ENCODE measurements at places on chromosomes 5 and 9.
A peak's percentile ranks its signal among the peaks of the same experiment; 100 is the strongest.

DNA sequence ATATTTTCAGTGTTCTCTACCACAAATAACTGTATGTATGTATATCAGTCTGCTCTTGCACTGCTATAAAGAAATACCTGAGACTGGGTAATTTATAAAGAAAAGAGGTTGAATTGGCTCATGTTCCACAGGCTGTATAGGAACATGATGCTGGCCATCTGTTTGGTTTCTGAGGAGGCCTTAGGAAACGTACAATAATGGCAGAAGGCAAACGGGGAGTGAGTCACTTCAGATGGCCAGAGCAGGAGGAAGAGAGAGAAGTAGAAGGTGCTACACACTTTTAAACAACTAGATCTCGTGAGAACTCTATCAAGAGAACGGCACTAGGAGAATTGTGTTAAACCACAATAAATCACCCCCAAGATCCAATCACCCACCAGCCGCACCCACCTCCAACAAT is 121.7 kb downstream of the ADAMTS6 start:
- DNase-seq, result no peak

- no peak for DNase-seq
Measured at GRCh38 chr5:126268697-126269315, 154.4 kb upstream of the GRAMD2B start.

GRCh38 chr9:72509053-72509452 is 12.4 kb upstream of the TMC1 start:
- no peak for DNase-seq

DNA sequence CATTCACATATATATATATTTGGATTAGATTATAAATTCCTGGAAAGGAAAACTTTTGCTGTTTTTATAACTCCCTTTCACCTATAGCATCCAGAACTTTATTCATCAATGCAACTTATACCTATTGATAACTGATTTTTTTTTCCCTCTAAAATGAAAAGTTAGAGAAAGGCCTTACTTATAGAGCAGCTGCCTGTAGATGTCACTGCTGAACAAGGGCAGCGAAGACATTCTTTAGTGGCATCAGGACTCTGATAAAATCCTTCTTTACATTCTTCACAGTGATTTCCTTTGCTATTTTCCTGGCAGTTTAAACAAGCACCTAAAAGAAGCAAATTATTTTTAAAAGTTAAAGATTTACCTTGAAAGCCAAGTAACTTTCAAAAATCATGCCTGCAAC is 32.3 kb upstream of the CDK5RAP2 start:
- no peak for DNase-seq

DNA sequence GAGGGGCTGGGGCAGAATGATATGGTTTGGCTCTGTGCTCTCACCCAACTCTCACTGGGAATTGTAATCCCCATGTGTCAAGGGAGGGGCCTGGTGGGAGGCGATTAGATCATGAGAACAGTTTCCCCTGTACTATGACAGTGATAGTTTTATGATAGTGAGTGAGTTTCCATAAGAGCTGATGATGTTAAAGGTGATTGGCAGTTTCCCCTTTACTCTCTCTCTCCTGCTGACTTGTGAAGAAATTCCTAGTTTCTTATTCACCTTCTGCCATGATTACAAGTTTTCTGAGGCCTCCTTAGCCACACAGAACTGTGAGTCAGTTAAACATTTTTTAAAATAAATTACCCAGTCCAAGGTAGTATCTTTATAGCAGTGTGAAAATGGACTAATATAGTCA is 120.4 kb upstream of the CDH9 start:
- no peak for DNase-seq

- no peak for DNase-seq
Measured at GRCh38 chr9:125635888-125636287, 71.1 kb downstream of the MAPKAP1 start.

GRCh38 chr5:154997746-154998145 is 15.8 kb upstream of the KIF4B start:
- DNase-seq, result no peak

- no peak for DNase-seq
Measured at GRCh38 chr5:9042241-9042640, 503.6 kb downstream of the SEMA5A start.

DNA sequence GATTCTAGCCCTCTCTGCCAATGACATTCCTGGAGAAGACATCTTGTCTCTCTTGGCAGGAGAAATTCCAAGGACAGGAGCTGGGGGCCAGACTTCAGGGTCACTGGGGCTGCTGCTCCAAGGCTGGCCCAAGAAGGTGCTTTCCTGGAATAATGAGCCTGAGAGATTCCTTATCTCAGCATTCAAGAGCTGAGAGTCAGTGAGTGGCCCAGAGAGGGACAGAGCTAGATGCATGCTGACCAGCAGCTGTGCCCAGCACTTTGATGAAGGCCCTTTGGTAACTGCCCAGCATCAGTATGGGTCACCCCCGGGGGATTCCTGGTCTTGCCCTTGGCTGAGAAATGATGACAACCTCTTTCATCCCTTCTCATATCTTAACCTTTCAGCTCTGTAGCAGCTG is 47.7 kb upstream of the CTNNA1 start:
- DNase-seq, result no peak

- no peak for DNase-seq
Measured at GRCh38 chr5:28850320-28850921, 1812.0 kb upstream of the CDH9 start.

DNA sequence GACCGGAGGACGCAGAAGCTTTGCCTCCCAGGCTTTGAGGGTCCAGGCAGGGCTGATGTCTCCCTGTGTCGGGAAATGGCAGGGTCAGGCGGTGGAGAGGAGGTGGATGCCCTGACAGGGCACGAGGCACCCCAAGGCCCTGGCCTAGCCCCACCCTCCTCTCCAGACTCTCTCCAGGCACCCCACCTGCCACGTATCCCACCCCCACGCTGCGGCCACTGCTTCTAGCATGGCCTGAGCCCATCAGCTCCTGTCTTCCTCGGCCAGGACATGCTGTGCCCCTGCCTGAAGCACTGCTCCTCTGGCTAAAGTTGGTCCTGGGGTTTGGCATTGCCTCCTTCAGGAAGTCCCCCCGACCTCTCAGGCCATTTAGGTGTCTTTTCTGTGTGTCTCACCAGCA is 64.2 kb upstream of the RXRA start:
- DNase-seq, result no peak

DNA sequence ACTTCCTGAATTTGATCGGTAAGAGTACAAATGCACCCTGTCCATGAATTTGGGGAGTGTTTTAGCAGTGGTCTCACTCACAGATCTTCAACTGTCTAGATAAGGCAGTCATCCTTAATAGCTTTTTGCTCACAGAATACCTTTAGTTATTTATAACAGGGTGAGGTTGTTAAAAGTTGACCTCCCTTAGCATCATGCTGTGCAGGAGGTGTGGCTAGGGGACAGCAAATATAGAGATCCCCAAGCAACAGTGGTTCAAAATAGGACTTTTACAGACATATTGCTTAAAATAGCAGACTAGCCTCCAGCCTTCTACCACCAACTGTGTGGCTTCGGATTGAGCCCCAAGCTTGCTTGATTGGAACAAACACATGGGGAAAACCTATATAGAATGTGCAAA is 724.4 kb downstream of the TLE1 start:
- no peak for DNase-seq

- DNase-seq, result no peak
Measured at GRCh38 chr5:138661291-138661960, 86.2 kb upstream of the HSPA9 start.

- DNase-seq, result no peak
Measured at GRCh38 chr5:65050140-65050539, 281.4 kb downstream of the CWC27 start.

- DNase-seq, result no peak
Measured at GRCh38 chr9:5184776-5185175, 663 bp downstream of the INSL6 start.

GRCh38 chr9:98790134-98790841 is 6.1 kb downstream of the ANKS6 start:
- no peak for DNase-seq

DNA sequence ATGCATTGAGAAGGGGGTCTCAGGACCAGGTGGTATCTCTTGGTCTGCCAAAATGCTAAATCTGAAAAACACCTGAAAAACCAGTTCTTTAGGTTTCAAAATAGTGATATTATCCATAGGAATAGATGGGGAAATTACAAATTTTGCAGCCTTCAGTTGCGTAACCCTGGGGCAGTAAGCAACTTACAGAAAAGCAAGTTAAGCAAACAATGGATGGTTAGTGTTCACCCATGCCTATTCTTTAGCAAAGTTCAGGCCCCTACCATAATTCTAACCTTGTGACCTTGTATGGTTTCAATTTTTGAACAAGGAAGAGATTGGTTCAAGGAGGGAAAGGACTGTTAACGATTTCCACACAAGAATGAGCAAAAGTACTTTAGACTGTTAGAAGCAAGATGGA is 24.5 kb downstream of the GLRX start:
- no peak for DNase-seq

DNA sequence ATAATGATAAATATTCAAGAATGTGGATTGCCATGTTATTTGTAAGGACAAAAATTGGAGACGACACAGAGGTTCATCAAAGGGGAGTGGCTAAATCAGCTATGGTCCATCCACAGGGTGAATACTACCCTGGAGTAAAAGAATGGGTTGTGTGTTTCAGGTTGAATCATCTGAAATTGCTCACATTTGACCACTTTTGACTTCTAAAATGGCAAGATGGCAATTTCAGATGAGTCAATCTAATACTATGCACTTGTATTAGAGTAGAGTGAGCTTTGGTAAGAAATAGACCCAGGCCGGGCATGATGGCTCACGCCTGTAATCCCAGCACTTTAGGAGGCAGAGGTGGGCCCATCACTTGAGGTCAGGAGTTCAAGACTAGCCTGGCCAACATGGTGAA is 131.8 kb downstream of the GAPVD1 start:
- DNase-seq, result no peak

DNA sequence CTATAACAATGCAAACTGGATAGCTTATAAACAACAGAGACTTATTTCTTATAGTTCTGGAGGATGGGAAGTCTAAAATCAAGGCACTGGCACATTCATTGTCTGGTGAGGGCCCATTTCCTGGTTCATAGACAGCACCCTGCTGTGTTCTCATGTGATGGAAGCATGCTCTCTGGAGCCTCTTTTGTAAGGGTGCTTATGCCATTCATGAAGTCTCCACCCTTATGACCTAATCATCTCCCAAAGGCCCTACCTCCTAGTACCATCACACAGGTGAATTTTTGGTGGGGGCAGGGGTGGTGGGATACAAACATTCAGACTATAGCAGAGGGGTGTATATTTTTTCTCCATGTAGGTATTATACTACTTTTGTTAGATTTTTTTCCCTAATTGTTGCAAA is 92.4 kb downstream of the UNC13B start:
- no peak for DNase-seq

DNA sequence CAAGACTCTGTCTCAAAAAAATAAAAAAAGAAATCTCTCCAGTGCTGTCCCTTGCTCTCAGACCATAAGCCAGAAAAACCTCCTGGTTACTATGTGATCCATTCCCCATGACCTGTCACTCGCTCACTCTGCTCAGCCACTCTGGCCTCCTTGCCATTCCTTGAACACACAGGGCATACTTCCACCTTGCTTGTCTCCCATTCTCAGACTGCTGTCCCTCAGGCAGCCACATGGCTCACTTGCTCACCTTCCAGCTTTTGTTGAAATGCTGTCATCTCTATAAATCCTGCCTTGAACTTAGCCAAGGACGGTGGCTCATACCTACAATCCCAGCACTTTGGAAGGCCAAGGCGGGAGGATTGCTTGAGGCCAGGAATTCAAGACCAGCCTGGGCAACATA is 82.9 kb downstream of the UGCG start:
- DNase-seq, result no peak

DNA sequence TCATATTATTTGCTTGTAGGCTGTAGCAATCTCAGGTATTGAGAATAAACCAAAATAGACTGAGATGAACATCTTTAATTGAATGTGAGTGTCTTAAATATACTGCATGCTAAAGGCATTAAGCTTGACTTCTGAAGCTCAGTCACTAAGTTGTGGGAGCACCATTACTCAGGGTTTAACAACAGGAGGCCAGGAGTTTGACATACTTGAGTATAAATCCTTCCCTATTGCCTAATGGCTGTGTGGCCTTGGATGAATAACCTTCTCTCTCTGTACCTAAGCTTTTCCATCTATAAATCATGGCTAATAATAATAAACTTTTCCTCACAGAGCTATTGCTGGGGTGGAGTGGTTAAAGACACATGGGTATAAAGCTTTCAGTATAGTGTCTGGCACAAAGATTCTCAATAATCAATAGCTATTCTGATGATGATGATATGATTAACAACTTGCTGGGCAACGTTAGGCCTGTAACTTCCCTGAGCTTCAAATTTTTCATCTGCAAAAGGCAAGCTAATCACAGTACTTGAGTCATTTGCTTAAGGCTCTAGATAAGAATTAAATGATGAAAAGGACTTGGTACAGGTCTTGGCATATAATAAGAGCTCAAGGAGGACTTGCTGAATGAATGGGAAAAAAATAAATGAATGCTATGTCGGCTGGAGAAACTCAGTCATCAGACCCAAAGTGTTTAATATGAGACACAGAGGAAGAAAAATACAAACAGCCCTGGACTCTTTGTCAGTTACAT is 174.0 kb upstream of the IL12B start:
- no peak for DNase-seq

- DNase-seq, result no peak
Measured at GRCh38 chr9:34499076-34499475, 23.7 kb downstream of the ENHO start.

GRCh38 chr5:143471666-143472464 is 68.4 kb upstream of the NR3C1 start:
- no peak for DNase-seq

GRCh38 chr5:21654556-21654955 is 1198.6 kb downstream of the CDH12 start:
- DNase-seq, result no peak

- no peak for DNase-seq
Measured at GRCh38 chr5:72157625-72157962, 50.3 kb downstream of the MAP1B start.

GRCh38 chr9:117826837-117827236 is 122.6 kb downstream of the TLR4 start:
- no peak for DNase-seq

GRCh38 chr5:10725636-10726035 is 35.4 kb downstream of the DAP start:
- DNase-seq, result no peak

DNA sequence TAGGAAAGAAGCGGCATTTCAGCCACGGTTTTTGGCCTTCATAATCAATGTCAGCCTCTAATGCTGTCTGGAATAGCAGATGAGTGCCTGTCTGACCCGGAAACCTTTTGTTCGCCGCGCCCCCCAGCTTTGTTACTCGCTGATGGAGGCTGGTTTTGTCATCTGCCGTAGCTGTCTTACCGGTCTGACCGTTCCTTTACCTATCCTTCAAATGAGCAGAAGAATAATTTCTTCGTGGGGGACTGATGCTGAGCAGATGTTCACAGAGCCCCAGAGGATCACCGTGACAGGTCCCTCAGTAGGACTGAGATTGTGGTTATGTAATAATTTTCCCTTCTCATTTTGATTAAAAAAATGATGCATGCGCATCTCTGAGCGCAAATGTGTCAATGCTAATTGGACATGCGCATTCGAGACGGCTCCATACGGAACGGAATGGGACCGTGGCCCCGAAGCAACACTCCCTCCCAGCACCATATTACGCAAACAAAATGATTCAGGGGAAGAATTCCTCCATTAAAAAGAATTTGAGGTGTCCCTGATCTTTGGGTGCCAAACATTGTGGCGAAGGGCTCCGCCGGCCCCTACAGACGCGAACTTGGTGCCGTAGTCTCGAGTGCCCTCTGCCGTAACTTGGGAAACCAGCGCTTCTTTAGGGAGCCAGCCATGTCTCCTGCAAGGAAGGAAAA is 27.6 kb downstream of the TLX3 start:
- no peak for DNase-seq

- peak; percentile 69 for DNase-seq
Measured at GRCh38 chr9:35604578-35605350, at the start of gene TESK1. TESK1 (plus strand) TSS chr9:35605262; CDS start chr9:35605620, 358 bp downstream.
